ENCODE measurements at places on chromosomes 11 and 22.
A peak's percentile ranks its signal among the peaks of the same experiment; 100 is the strongest.

DNA sequence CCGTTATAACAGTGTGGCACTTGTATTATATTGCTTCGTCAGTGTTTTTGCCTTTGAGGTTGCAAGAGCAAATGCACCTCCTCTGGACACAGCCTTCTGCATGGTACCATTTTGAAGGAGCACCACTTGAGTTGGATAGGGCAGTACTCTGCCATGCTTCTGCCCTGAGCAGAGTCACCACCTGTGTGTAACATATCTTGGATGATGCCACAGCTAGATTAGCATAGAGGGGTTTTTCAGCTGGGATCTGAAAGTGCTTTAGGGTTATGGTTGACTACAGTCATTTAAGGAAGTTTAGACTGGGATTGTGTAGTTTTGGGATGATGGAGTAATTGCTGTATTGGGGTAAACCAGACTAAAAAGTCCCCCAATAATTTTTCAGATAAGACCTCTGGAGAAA is 78.8 kb downstream of the PPP6R3 start:
- no peak for DNase-seq

DNA sequence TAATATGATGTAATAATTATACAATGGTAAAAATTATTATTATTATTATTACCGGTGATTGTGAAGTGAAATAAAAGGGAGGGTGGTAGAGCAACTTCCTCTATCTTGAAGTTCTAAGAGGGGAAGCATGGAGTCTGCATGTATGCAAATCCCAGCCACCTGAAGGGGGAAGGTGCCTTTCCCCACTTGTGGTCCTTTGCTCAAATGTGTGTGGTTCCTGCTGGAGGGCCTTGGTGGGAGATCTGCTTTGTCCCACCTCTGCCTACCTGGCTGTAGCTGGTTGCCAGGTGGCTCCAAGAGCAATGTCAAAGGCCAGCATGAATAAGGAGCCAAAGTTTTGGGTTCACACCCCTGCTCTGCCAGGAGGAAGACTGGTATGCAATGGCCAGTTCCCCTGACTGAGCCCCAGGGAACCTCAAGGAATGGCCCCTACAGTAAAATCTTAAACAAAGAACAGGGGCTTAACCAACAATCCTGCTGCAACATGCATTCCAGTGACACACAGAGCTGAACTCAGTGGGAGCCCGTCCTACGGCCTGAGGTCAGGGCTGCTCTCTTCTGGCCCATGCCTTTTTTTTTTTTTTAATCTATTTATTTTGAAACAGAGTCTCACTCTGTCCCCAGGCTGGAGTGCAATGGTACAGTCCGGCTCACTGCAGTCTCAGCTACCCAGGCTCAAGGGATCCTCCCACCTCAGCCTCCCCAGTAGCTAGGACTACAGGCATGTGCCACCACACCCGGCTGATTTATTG is 8.5 kb downstream of the TMEM132A start:
- DNase-seq = no peak

DNA sequence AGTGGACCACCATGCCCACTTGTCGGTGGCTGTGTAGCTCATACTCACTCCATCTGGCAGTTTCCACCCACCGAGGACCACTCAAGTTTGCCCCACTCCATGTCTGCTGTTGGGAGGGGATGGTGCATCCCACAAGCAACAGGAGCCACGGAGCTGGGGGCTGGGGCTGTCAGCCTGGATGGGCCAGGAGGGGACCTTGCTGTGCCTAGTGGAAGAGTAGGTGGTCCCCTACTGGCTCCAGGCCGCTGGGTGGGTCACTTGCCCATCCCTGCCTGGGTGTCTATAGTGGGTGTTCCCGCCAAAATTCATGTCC is 57.0 kb downstream of the SMIM38 start:
- no peak for DNase-seq

- DNase-seq = no peak
Observed at GRCh38 chr11:10457901-10458300, 2.8 kb downstream of the AMPD3 start.

GRCh38 chr11:41988951-41989572 is 529.6 kb upstream of the LRRC4C start:
- DNase-seq = no peak

GRCh38 chr22:29530716-29531115 is 22.8 kb downstream of the THOC5 start:
- no peak for DNase-seq

DNA sequence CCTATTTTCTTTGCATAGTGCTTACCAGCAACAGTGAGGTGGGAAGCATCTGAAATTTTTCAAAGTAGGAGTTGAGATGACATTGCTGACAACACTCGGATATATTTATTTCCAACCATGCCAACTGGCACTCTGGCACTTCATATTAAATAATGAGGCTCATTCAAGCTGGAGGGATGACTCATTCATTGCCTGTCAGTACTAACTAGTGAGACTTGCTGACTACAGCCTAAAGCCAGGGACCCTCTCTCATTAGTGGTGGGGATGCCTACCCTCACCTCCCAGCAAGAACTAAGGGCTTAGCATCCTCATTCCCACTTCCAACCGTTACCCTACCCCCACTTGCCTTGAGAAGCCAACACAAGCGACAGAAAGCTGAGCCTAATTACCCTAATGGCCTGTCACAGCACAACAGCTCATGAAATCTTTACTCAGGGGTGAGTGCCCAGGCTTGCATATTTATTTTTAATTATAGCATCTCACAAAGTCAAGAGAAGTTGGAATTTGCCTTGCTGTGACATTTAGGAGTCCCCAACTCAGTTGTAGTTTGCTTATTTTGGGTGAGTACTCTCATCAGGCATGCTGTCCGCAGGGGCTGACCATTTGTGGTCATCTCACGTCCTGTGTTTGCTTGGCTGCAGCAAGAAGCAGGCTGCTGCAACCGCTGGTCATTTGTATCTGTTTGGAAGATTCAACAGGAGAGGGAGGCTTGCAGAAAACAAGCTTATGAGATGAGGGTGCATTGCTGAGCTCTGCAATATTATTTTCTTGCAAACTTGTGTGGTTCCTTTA is 181.6 kb upstream of the POU2AF2 start:
- no peak for DNase-seq

- no peak for DNase-seq
Observed at GRCh38 chr11:131154351-131154750, 216.1 kb upstream of the NTM start.

DNA sequence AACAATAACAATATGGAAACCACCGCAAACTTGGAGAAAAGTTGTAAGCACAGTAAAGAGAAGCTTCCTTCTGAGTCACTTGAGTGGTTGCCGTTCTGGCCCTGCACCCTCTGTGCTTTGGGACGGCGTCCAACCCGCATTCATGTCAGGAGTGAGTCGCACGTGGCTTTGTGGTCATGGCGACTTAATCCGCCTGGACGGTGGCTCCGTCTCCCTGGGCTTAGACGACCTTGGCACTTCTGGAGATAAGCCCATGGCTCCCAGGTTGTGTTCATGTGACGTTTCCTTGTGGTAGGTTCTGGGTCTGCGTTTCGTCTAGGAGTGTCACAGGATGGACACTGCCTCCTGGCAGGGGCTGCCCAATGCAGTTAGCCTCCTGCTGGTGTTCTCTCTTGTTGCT is 40.5 kb downstream of the TPCN2 start:
- DNase-seq = no peak

- no peak for DNase-seq
Observed at GRCh38 chr11:116512841-116513240, 259.9 kb downstream of the BUD13 start.

DNA sequence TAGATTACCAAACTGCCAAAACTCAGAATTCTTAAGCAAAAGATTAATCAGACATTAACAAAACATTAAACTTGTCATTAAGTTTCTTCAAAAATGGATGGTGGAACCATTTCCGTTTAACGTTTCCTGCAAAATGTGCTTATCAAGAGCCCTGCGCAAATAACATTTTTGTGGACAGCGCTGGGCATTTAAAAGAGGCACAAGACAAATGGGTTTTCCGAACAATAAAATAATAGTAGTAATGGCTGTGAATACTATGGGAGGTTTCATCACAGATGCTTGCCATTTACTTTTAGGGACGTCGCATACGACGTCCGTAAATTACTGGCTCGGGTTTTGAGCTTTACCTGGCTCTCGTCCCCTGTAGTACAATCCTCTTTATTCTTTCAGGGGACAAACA is 1.1 kb downstream of the NPAT start:
- no peak for DNase-seq

DNA sequence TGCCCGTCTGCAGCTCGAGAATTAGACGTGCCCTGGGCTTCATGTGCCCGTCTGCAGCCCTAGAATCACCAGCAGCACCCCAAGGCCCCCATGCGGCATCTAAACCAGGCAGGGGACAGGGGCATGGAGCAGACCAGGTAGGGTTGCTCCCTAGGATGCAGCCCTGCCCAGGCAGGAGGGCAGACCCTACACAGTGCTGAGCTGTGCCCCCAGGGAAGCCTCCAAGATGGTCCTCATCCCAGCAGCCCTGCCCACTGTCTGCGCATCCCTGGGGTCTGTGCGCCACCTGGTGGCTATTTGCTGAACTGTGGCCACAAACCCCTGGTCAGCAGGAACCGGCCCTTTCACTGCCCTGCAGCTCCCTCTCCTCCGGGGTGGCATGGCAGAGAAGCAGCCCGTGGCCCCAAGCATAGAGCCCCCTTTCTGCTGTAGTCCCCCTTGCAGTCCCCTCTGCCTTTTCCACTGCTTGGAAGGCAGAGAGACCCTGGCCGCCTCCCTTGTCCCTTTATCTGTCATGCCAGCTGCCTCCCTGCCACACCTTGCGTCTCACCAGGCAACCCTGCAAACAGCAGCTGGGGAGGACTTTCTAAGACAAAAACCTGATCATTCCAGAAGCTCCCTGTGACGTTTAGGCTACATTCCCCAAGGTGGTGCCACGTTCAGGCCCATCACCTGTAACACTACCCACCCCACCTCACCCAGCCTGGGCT is 86.6 kb downstream of the KCNQ1 start:
- DNase-seq = peak; percentile 35

- DNase-seq = no peak
Observed at GRCh38 chr11:35426351-35426750, 7.0 kb upstream of the SLC1A2 start.

DNA sequence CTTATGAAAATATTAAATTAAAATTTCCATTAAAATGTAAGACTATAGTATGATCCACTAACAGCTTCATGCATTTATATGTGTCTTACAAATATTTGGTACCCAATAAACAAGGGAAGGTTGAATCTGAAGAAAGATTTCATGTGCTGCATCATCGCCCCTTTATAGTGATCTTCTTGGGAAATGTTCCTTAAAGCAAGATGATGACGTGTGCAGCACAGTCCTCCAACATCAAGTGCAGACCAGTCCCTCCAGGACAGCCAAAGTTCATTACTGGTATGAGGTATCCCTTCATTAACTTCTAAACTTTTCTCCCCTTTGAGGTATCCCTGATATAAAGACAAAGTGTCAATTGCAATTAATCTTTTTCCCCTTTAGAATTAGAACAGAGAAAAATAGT is 567.0 kb downstream of the METTL15 start:
- DNase-seq = no peak

DNA sequence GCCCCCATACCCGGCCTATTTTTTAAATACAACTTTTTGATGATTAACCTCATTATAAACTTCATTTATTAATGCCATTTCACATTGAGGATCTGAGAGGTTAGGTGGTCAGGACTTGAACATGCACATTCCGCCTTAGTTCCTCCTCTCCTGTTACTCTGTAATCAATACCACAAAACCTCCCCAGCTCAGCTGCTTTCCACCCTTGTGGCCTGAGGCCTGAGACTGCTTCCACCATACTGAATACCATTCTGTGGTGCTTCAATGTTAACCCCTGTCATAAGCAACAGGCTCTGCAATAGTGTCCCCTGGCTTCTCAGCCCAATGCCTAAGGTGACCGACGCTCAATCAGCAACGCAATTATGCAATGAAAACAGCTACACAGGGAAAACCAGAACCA is 405.4 kb downstream of the ETS1 start:
- DNase-seq = no peak

- DNase-seq = no peak
Observed at GRCh38 chr11:11476971-11477645, 124.1 kb upstream of the CSNK2A3 start.

- DNase-seq = no peak
Observed at GRCh38 chr11:20055312-20055711, 105.0 kb downstream of the DBX1 start.

- DNase-seq = no peak
Observed at GRCh38 chr11:8794677-8795103, 112.1 kb downstream of the RPL27A start.

DNA sequence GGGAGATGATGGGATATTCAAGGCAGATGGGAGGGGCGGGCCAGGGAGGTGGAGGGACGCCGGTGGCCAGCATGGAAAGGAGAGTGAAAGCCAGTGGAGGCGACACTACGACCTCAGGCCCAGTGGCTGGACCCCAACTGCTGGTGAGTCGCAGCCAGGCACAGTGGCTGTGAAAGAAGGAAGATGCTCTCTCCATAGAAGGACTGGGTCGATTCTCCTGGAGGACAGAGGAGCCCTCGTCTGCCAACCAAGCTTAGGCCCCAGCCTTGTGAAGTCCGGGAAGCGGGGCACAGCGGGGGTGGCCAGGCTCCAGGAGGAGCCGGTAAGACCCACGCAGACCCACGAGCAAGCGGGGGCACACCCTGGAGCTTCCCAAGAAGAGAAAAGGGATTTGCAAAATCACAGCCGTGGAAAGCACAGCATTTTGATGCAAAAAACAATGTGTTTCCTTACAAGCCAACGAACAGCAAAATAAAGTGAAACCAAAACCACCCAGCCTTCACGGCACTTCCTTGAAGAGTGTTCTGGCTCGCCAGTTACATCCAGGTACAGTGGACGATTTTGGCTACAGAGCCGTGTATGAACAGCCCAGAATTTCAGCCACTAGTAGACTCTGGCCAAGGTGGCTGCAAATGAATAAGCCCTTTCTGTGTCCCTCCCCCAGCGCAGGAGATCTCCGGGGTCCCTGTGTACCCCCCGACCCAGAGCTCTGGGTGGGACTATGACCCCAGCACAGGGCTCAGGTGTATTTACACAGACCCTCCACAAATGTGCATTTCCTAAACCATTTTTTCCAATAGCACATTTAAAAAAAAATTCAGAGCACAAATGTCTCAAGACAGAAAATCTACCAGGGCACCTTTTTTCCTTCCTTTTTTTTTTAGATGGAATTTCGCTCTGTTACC is 96.9 kb downstream of the TRMU start:
- DNase-seq = no peak

- DNase-seq = no peak
Observed at GRCh38 chr22:41801147-41801819, 804 bp downstream of the CCDC134 start.

GRCh38 chr11:13907678-13908077 is 54.8 kb upstream of the SPON1 start:
- no peak for DNase-seq

Measured in activated CD8-positive, alpha-beta memory T cell treated with anti-CD3 and anti-CD28 coated beads for 4 hours (primary cell).